Activated CD4-positive, CD25-positive, alpha-beta regulatory T cell treated with anti-CD3 and anti-CD28 coated beads, Interleukin-2, amount 50 U/mL, for 16 hours (primary cell): ENCODE measurements at places on chromosomes 12 and 14.

GRCh38 chr14:30608533-30609006 lies 13.5 kb upstream of the SCFD1 start:
- no peak for DNase-seq

DNA sequence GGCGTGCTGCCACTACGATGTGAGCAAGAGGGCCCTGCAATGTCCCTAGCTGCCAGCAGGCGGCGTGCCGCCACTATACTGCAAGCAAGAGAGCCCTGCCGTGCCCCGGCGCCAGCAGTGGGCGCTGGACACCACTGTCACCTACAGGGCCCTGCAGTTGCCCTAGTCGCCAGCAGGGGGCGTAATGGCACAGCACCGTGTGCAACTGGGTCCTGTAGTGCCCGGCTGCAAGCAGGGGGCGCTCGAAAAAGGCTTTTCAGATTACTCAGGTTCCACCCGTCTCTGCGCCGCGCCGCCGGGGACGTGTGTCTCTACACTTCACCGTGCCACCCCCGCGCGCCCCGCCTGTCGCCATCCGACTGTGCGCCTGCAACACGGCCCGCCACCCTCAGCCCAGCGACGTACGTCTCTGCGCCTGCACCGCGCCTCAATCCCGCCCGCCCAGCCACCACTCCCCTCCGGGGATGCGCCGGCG lies 1356.9 kb downstream of the TMEM121 start:
- no peak for DNase-seq

DNA sequence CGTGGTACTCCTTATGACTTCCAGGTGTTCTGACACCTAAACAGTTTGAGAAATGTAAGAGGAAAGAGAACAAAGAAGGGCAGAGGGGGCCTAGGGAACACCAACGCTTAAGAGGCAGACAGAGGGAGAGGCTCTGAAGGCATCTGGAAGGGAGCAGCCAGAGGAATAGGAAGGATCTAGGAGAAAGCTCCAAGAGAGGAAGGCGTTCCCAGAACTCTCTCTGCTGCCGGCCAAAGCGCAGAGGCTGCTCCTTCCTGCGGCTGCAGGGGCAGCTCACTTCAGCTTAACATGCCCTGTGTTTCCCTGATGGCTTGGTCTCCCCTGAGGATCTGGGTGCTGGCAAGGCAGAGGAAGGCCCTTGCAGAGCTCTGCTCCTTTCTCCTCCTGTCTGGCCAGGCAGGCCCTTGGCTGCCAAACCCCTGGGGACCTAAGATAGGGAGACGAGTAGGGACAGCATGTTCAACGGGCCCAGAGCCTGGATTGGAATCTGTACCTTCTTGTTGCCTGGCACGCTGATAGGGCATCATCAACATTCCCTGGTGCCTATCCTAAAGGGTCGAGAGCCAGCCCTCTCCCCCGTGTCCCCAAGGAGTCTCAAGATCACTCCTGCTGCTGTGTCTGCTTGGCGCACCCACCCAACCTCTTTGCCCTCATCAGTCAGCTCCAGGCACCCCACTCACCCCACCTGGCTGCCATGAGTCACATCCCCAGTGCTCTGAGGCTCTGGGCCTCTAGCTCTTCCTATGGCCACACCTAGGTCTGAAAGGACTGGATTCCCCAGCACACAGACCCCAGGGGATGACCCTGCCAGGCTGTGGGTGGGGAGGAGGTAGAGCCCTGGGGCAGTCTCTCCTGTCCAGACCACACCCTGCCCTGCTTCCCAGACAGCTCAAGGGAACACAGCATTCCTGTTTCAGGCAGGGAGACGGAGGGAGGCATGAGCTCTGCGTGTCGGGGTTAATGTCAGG lies 45.6 kb downstream of the LTBP2 start:
- no peak for DNase-seq

DNA sequence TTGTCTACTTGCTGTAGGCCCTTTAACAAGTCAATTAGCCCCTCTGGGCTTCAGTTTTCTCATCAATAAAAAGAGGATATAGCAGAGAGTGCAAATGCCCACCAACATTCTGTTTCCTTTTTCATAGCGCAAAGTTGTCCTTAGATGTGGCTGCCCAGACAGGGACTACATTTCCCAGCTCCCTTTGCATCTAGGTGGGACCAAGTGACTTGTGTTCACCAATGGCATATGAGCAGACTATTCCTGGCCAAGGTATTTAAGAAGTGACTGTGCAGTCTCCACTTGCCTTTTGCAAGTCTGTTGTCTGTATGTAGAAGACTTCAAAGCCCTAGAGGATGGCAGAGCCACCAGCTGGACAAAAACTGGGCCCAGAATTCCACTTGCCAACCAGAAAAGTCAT lies 59.7 kb downstream of the DAO start:
- DNase-seq: no peak

- DNase-seq: no peak
Measured at GRCh38 chr14:37083599-37083998, 88.8 kb downstream of the SLC25A21 start.

DNA sequence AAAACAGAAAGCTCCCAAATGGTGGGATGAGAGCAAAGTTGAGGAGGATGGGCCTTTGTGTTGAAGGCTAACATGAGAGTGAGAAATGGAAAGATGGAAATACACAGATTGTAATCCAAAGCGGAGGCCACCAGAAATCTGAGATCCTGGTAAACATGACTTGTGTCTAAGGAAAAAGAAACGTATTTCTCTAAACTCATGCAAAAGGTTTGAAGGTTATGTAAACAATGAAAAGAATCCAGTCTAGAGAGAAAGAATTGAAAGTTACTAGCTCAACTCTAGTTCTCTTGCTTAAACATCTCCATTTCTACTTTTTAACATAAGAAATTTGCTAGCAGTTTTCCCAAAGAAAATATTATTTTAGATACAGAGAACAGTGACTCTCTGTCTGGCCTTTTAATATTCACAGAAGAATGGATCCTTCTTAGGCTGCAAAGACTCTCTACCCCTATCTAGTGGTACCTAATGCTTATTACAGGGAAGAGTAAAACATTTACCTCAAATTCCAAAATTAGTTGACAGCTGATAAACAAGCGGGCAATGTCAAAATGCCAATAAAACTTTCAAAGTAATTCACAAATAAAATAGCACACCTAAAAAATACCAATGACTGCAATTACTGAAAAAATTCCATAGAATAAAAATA lies 75.8 kb upstream of the SOX5 start:
- no peak for DNase-seq

GRCh38 chr12:53564941-53565340 lies 57.7 kb upstream of the NPFF start:
- no peak for DNase-seq

DNA sequence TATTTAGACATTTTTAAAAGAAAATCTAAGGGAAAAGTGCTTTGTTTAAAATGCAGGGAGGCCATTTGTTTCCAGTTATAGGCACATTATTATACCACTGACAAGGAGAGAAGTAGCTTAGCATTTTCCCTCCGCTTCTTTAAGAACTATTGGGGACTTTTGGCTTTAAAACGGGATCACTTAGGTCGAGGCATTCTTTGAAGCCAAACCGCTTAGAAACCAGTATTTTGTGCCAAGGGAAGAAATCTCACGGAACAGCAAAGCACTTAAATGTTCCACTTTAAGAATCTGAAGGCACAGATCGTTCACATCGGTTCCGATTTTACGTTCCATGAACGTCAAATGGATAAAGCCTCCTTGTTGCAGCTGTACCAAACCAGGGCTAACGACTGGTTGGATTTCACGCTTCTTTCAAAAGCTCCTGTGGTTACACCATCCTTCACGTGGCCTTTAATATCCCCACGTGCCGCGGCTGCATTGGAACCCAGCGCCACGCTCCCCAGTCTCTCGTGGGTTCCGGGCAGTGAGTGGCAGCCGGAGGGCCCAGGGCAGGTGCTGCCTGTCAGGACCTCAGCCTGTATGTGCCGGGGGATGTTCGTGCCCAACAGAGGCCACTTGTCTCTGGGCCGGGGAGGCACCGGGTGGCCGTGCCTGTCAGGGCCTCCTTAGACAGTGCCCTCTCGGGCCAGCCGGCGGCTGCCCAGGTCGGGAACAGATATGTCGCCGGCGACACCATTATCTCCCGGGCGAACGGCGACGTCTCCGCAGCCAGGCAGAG lies 195.4 kb downstream of the KIF26A start:
- DNase-seq: no peak

DNA sequence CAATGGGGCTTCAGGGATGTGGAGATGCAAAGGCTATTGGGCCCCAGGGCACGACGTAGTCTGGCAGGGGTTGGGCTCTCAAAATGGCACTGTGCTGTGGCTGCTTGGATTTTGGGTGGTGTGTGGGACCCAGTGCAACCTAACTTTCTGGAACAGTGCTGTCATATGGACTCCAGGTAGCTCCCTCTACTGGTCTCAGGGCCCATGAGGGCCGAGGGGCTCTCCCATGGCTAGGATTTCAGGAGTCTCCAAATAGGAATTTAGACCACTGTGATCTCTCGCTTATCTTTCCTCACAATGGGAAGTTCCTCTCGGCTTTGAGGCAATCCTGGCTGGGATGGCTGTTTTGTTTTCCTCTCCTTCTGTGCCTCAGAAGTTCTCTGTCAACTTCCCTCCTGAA lies 68.2 kb upstream of the MUCL1 start:
- DNase-seq: no peak

- no peak for DNase-seq
Measured at GRCh38 chr12:71135812-71136176, 22.0 kb downstream of the TSPAN8 start.

- DNase-seq: no peak
Measured at GRCh38 chr12:89960011-89960507, 251.4 kb upstream of the ATP2B1 start.

- DNase-seq: no peak
Measured at GRCh38 chr12:25295361-25295760, 44.6 kb upstream of the KRAS start.

DNA sequence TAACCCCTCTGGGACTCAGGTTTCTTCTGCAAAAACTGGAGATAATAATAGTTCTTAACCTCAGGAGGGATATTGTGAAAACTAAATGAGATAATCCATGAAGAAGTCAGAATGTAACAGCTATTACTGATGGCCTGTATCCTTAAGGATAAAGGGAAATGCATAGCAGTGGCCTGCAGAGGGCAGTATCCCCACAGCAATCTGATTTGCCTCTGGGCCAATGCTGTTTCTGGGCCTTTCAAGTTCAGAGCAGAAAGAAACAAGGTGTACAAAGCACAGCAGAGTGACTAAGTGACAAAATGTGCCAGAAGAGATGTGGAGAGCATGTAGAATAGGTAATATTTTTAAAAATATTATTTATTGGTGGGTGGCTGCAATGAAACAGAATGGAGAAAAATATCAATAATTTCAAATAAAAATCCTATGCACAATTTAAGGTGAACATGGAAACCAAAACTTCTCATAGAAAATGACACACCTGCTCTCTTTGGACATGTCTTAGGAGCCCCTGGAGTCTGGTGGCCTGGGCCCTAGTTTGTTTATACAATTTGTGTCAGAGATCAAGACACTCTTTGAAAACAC lies 90.3 kb downstream of the C12orf75 start:
- peak; percentile 20 for DNase-seq

DNA sequence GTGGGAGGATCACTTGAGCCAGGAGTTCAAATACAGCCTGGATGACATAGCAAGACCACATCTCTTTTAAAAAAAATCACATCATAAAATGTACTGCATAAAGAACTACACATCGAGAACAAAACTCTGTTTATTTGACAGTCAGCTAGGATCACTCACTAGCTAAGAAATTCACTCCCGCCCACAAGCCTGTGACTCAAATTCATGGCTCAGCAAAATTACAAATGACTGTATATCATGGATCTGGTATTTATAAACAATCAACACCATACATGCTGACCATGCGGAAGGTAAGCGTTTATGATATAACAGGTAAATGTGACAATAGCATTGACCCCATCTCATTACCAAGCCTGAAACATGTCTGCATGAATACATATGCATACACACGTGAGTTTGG lies 206.5 kb downstream of the EFCAB11 start:
- DNase-seq: no peak

- DNase-seq: peak; percentile 18
Measured at GRCh38 chr14:24605435-24606190, 3.9 kb downstream of the GZMH start.

DNA sequence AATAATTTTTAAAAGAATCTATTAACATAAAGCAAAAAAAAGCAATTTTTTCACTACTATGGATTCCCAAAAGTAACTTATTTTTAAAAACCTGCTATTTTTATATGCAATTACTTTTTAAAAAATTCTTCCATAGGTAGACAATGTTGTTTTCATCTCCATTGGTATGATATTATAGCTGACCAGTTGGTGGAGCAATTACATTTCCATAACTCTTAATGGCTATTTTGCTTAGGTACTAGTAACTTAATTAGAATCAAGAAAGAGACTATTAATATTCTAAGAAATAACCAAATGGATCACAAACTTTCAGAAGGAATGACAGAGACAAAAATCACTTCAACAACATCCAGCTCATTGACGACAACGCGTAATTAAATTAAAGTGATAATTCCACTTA lies 64.7 kb upstream of the PTCSC3 start:
- no peak for DNase-seq

DNA sequence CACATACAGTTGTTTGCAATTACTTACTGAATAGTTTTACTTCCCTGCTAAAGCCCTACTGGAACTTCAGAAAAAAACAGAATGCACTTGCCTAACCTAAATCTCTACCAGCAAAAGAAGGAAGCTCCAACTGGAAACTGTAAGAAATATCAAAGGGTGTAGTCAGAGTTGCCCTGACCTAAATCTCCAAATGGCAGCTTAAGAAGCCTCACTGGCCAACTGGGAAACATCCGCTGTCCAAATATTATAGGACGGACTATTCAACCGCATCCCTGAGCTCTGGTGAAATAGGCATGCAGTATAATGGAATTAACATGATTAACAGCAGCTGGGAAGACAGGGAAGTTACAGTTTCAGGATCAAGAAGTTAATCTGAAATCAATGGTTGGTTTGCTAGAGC lies 24.3 kb downstream of the ANAPC7 start:
- no peak for DNase-seq

DNA sequence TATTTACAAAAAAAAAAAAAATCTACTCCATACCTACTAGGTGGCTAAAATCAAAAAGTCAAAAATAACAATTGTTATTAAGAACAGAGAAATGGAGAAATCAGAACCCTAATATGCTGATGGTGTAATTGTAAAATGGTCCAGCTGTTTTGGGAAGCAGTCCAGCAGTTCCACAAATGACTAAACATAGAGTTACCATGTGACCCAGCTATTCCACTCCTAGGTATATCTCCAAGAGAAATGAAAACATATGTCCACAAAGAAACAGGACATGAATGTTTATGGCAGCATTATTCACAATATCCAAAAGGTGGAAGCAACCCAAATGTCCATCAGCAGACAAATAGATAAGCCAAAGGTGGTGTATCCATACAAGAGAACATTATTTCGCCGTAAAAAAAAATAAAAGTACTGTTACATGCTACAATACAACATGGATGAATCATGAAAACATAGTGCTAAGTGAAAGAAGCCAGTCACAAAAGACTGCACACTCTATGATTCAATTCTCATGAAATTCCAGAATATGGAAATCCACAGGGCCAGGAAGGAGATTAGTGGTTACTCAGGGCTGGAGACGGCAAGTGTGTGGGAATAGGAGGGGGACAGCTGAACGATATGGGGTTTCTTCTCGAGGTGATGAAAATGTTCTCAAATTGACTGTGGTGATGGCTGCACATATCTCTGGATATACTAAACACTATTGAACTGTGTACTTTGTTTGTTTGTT lies 9.1 kb upstream of the DPF3 start:
- DNase-seq: no peak
